ENCODE measurements at places on chromosomes 1 and 21.

DNA sequence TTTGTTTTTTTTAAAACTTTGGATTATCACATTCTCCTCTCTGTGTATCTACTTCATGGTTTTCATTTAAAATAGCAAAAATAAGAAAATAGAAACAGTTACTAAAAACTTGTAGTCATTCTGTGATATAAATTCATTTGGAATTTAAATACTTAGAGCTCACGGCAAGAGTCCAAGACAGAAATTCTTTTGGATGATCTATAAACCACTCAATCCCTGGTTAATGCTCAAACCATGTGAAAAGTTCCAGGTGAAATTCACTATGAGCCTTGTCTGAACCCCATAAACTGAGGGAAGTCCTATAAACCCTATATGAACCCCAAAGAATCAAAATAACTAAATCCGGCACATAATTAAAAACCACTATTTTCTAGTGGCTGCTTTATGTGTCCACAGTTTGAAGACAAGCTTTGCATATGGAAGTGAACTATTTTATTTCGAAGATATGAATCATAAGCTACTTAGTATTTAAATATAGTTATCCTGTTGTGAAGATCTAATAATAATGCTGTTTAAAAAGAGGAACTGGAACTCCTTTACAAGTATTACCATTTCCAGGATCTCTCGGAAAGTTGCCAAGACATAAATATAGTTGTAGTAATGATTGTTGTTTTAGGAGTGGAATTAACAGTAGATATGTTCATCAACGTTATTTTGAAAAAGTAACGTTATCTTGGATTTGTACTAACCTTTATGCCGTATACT, 163.5 kb downstream of the NFIA start:
- no peak for DNase-seq

- no peak for DNase-seq
These were observed 29.2 kb upstream of the SOX13 start for GRCh38 chr1:204043680-204044079.

GRCh38 chr1:97160818-97161217, 439.2 kb downstream of the PTBP2 start:
- DNase-seq = peak; percentile 85

DNA sequence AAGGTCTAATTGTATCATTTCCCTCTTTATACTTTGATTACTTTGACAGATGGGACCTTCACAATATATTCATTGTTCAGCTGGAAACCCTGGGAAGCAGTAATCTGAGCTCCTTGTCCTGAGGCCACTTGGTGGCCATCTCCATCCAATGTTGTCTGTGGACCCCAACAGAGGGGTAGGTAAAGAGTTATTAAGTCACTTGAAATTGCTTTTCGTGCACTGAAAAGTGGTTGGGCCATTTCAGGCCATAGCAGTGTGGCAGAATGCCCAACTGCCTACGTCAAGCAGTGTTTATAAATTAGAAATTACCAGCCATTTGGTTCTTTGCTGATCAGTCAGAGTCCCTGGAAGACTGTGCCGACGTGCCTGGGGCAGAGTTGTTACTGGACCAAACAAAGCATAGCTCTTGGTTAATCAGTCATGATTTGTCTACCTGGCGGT, 308.3 kb upstream of the USP25 start:
- no peak for DNase-seq

- peak; percentile 23 for DNase-seq
These were observed 760 bp downstream of the PEX14 start for GRCh38 chr1:10475510-10475909.

- DNase-seq = no peak
These were observed 414 bp downstream of the GUCA2B start for GRCh38 chr1:42153624-42154023.

DNA sequence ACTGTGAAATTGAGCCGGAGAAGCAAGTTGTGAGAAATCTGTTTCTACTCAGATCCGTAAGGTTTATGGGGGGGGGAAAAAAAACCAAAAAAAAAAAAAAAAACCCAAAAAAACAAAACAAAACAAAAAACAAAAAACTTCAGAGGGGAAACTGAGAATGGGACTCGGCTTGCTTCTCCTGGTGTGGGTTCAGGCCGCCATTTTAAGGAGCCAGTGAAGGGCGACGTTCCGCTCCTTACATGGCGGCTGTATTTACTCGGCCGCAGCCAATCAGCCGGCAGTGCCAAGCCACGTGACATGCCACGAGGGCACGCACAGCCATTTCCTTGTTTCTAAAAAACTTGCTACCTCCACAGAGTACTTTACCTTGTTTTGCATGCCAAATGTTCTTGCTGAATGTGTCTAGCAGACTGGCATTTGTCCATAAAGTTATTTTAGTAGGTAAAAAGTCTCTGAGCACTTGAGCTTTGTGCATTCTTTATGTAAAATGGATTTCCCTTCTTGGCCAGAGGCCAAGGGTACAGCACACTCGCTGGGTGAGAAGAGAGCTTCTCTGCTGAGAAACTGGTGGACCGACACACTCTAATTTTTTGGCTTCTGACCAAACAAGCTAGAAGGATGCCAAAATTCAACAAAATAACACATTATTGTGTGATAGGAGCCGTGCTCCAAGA, 101.8 kb downstream of the NFIA start:
- peak; percentile 76 for DNase-seq

DNA sequence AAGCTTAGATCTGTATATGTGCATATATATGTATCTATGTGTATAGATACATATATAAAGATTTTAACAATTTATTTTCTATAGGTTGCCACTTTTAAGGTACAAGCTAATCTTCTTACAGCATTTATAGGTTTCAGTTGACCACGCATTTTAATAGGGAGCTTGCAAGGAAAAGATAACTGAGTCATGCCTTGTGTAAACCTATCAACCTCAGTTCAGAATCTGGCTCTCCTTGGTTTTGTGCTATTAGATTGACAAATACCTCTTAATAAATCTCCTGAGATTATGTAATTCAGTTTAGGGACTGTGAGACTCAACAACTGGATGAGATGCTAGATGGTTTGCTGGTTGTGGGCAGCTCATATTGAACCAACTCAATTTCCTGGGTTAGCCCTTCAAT, 114.7 kb upstream of the SERBP1 start:
- DNase-seq = peak; percentile 43

DNA sequence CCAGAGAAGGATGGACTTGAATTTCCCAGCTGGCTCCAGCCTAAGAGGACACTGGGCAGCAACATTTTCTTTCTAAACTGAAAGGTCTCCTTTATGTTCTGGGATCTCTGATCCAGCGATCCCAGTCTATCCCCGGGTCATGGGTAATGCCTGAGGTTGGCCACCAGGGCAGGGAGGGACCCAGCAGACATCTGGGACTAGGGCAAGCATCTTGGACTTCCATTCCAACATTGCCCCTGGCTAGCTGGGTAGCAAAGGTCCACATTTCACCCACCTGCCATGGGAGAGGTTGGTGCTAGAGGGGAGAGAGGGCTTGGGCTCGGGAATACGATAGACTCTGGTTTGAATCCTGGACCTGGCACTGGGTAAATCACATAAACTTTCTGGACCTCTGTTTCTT, 84.6 kb downstream of the LRRN2 start:
- no peak for DNase-seq

DNA sequence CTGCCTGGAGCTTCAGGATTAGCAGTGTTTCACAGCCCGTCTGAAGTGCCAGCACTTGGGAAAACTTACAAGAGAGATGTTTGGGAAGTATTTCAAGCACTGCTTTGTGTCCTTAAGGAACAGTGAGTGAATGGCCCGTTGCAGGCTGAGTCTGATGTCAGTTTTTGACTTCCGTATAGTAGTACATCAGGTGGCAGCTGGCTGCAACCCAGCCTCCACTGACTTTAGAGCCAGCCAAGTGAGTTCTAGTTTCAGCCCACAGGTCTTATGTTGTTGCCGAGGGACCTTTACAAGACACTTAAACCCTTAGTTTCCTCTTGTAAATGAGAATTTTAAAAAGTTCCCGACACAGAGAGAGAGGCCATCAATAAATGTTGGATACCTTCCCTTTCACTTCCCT, 35.0 kb downstream of the UCK2 start:
- DNase-seq = no peak

- DNase-seq = no peak
These were observed 48.9 kb downstream of the SLC35D1 start for GRCh38 chr1:67005068-67005467.

DNA sequence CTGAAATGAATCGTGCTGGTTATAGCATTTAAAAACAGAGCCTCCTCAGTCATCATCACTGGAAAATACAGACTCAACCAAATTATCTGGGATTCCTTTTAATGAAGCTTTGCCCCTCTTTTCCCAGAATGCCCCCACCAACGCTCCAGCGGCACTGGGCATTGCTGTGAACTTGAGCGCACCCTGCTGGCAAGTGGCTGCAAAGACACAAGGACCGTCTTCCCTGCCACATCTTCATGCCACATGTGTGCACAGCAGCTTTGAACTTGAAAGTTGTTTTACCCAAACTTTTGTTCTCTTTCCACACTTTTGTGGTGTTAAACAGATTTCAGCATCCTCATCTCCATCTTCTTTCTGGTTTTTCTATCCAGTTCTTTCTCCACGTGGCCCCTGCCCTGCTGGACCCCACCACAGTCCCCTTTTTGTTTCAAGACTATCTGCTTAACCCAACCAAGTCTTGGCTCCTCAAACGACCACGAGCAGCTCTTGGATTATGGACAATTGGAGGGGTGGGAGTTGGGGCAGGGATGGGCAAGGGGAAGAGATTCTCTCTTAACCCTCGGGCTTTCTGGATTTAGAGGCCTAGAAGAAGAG, 12.8 kb upstream of the LMX1A start:
- peak; percentile 68 for DNase-seq

GRCh38 chr1:157369808-157370521, 182.3 kb downstream of the FCRL5 start:
- DNase-seq = peak; percentile 89

DNA sequence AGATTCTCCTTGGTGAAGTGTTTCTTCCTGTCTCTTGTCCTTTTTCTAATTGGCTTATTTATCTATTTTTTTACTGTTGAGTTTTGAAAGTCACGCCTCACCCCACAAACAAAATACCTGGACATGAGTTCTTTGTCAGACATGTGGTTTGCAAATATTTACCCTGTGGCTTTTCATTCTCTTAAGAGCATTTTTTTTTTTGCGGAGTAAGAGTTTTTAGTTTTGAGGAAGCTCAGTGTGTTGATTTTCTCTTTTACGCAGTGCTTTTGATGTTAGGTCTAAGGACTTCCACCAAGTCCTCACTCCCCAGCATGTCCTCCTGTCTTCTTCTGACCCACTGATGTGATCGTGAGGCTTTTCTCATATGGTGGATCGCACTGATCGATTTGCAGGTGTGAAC, 7.6 kb downstream of the DFFB start:
- no peak for DNase-seq

- DNase-seq = no peak
These were observed 309.4 kb downstream of the BRINP3 start for GRCh38 chr1:190168116-190168892.

DNA sequence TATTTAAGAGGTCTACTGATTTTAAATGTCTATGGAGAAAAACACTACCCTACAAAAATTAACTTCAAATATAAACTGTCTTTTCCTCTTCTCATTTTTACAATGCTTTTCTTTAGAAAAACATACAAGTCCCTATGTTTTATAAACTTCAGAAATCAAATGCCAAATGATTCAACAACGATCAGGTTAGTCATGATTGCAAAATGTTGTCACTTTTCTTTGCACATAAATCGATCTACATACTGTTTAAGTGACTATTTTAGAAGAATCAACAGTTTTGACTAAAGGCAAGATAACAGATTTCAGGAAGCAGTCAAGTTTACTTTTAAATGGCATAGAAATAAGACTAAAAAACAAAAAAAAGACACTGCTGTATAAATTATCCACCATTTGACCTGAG, 168.7 kb downstream of the GPATCH2 start:
- DNase-seq = no peak

DNA sequence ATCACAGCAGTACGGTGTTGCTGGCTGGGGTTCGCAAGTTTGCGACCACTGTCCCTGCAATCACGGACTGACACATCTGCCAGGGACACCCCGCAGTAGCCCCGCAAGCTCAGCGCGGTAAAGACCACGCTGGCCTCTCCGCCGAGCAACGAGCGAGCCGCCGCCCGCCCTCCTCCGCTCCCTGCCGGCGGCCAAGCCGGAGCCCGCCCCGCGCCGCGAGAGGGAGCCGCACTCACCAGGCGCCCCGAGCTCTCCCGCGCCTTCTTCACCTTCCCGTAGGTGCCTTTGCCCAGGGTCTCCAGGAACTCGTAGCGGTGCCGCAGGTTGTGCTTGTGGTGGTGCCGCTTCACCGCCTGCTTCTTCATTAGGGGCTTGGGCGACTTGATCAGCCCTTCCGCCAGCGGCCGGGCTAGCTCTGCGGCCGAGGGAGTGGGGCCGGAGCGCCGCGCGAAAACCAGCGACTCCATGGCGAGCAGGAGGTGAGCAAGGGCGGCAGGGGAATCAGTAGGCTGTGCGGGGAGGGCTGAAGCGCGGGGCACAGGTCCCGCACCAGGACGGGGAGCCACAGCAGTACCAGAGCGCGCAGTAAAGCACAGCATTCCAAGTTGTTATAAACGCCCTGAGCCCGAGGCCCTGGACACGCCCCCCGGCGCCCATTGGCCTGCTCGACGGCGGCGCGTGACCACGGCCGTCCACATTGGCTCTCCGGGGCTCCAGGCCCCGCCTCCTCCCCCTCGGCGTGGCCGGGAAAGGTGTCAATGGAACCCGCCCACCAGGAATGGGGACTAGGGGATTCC, at the start of gene NUAK2:
Gene NUAK2 (minus strand): TSS at position 584 of the 797 bp plus-strand sequence. CDS start 117 bp downstream, at position 467.
- DNase-seq = peak; percentile 76

DNA sequence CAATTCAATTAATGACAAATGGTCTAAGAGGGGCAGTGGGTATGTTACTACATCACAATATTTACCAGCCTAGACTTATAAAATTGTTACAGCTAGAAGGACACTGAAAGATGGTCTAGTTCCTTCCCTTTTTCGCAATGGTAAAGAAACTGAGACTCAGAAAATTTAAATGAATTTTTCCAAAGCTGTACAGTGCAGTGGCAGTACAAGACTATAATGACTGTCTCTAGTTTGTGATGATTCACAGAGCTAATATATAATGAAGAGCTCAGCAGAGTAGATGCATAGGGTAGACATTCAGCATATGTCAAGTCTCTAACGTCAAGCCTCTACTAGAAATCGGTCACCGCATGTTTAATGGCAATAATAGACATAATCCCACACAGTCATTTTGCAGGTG, 4.6 kb downstream of the PLPP3 start:
- no peak for DNase-seq

GRCh38 chr1:19273106-19273843, 15.3 kb downstream of the AKR7A3 start:
- DNase-seq = no peak

GRCh38 chr1:20883766-20884165, 96.7 kb upstream of the HP1BP3 start:
- no peak for DNase-seq
